Colonic mucosa (tissue), 4 donors: ENCODE measurements at places on chromosomes 13 and 19.

DNA sequence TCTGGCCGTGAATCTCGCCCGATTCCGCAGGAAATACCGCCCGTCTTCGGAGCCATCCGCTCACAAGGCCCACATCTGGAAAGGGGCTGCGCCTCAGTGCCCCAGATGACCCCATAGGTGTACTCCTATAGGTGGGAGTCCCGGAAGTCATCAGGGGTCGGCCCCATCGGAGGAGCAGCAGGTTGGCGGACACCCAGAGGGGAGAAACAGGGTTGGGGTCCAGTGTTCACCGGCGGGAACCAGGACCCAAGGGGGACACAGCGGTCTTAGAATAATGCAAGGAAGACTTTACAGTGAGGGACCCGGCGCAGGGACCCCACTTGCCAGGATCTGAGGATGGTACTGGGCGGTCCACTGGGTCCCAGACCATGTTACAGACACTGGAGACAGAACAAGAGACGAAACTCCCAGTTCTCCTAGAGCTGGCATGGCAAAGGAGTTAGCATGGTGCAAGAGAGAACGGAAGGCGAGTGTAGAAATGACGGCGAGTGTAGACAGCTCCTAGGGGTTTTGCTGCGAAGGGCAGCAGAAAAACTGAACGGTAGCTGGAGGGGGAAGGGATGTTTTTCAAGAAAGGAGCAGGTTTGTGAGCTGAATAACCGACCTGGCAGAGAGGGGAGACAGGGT lies 4.2 kb upstream of the RGL3 start:
- no peak for DNase-seq

- DNase-seq: no peak
Observed at GRCh38 chr13:36421447-36421846, 10.8 kb upstream of the CCNA1 start.

- no peak for DNase-seq
Observed at GRCh38 chr13:39956036-39956435, 300.6 kb downstream of the COG6 start.

DNA sequence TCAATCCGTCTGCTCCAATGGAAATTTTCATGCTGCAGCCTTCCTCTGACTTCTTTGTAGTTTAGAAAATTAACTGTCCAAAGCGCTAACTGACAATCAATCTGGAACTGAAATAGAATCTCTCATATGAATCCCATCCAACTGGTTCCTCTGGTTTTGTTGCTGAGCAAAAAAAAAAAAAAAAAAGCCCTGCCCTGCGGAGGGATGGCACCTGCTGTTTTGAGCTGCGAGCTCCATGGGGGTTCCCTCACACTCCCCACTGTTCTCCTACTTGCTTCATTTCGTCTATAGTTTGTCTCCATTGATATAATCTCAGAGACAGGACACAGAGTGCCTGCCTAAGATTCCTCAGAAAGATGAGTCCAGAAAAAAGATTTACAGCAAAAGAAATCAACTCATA lies 33.4 kb downstream of the FAAP24 start:
- DNase-seq: no peak

DNA sequence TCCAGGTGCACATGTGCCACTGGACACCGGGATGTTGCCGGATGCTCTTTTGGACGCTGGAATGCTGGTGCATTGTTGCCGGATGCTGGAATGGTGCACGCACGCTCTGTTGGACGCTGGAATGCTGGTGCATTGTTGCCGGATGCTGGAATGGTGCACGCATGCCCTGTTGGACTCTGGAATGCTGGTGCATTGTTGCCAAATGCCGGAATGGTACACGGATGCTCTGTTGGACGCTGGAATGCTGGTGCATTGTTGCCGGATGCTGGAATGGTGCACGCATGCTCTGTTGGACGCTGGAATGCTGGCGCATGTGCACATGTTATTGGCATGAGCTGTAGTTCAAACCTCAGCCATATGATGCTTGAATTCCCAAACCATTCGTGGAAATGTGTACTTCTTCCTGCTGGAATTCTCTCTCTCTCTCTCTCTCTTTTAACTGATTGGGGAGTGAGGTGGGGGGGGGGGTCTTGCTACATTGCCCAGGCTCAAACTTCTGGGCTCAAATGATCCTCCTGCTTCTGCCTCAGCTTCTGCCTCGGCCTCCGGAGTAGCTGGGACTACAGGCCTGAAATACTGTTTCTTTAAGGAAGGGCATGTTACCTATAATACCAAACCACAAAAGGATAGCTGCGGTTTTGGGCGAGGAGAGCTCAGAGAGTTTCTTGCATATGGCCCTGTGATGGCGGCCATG lies 1.2 kb upstream of the MCF2L start:
- no peak for DNase-seq

GRCh38 chr19:38252385-38252784 lies 3.8 kb downstream of the PPP1R14A start:
- no peak for DNase-seq

- peak; percentile 68 for DNase-seq
Observed at GRCh38 chr19:45769821-45770191, 754 bp upstream of the SIX5 start.

DNA sequence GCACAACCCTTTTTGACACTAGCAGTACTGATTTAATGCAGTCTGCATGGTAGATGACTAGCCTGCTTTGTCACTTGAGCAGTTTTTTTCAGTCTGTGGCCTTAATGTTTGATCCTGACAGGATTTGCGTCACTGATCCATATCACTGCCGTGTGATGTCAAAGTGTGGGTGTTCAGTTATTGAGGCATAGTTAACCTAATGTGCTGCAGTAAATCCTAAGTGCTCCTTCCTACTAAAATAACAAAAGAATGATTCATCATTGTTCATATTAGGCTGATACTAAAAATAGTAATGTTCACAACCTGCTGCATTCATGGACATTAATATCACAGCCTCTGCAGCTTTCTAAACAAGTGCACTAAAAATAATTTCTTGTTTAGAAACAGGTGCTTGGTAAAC lies 121.9 kb upstream of the MLNR start:
- no peak for DNase-seq

GRCh38 chr19:1104311-1105007 lies 665 bp downstream of the GPX4 start:
- DNase-seq: peak; percentile 82

- DNase-seq: no peak
Observed at GRCh38 chr13:37473035-37473434, 125.5 kb downstream of the POSTN start.

DNA sequence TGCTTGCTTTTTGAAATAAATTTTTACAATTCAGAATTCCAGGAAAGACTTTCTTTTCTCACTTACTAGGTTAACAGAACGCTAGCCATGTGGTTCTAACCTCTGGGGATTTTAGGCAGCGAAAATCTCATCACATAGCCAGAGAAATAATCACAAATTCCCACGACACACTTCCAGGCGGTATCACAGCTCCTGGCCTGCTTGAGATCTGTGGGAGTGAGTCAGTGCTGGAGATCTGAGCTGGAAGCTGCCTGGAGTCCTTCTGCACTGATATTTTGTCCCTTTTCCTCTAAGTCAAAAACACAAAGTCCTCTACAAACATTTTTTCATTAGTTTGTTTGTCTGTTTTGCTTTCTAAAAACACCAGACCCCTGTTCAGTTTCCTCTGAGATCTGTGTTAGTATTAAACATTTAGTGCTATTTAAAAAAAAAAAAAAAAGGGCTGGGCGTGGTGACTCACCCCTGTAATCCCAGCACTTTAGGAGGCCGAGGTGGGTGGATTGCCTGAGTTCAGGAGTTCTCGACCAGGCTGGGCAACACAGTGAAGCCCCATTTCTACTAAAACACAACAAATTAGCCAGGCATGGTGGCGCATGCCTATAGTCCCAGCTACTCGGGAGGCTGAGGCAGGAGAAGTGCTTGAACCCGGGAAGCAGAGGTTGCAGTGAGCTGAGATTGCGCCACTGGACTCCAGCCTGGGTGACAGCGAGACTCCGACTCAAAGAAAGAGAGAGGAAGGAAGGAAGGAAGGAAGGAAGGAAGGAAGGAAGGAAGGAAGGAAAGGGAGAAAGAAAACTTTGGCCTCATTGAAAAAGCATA lies 12.2 kb upstream of the UBE2L5 start:
- DNase-seq: no peak

DNA sequence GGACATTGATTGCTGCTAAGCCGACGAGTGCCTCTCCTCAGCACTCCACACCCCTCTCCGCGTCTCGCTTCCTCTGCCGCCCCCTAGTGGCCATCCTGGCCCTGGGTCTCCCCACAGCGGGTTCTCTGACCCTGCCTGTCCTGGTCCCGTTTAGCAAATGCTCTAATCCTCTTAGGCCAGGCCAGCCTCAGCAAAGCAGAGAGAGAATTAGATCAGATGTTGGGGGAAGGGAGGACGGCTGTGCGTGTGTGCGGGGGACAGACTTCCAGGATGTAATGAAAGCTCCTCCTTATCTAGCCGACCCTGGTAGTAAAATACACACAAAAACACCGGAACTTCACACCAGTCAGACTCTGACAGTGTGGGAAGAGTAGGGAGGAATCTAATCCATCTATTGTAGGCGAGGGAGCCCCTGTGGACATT lies 4.5 kb downstream of the TPRX2 start:
- DNase-seq: peak; percentile 91

- no peak for DNase-seq
Observed at GRCh38 chr13:65497265-65497664, 1732.9 kb downstream of the PCDH9 start.

GRCh38 chr13:40755082-40755700 lies 15.8 kb downstream of the MRPS31 start:
- peak; percentile 45 for DNase-seq

- no peak for DNase-seq
Observed at GRCh38 chr13:23992781-23993679, 95.7 kb upstream of the C1QTNF9B start.
